Activated T-cell treated with anti-CD3 and anti-CD28 coated beads for 48 hours (primary cell): ENCODE measurements at places on chromosomes 11 and 22.

GRCh38 chr11:17828311-17828751, 93.8 kb downstream of the KCNC1 start:
- DNase-seq, result no peak

- no peak for DNase-seq
Measured at GRCh38 chr22:20029550-20030225, 8.8 kb downstream of the TANGO2 start.

DNA sequence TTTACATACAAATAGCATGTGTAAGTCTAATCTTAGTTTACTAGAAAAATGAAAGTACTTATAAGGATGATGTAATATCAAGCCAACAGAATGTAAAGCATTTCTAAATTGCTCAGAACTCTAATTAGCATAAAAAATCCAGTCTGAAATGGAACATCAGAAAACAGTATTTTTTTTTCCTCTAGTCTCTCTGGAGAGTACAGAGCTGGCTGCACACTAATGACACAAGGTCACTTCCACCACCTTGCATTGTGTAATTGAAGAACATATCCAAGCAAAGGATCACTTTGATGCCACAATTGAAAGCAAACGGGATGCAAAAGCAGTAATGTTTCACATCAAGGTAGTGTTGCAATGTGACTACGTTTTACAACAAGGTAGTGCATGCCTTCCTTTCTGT, 548.0 kb upstream of the LUZP2 start:
- no peak for DNase-seq

DNA sequence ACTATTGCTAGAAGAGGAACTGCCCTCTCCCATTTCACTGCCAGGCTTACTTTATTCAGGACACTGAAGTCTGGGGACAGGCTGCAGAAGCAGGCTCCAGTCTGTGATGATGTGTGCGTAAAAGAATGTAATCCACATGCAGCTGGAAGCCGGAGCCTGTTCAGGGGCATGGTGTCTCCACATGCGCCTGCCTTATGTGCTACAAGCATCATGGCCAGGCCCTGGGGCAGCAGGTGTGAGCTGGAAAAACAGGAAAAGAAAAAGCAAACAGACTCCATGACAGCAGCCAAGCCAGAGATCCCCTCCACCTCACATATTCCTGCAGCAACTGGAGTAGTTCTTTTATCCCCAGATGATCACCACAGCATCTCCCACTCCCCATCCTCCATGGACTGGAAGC, 33.4 kb downstream of the ARFGAP2 start:
- no peak for DNase-seq

GRCh38 chr11:1271002-1271401, 38.4 kb downstream of the TOLLIP start:
- no peak for DNase-seq

DNA sequence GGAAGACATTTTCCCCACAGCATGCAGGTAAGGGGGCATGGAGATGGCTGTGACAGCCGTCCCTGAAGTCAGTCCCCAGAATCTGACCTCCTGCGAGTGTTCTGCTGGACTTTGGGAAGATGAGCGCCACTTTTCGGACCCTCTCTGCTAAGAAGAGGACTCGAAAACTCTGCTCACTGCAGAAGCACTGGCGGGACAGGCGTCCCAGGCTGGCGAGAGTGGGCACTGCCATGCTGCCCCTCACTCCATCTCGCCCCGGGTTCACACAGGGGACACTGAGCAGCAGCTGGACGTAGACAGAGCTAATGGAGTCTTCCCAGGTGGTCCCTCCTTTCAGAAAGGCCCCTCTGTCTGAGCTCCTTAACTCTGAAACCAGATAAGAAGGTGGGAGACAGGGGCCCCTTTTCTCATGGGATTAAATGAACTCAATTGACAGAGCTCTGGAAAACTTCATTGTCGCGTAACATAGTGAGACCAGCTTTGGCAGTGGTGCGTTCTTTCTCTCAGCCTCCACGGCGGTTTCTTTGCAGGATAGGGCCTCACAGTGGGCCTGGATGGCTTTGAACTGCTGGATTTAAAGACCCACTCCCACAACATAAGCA, 4.8 kb downstream of the ADAMTS8 start:
- DNase-seq, result no peak

- DNase-seq, result peak; percentile 71
Measured at GRCh38 chr11:67614730-67615714, 8.3 kb downstream of the NDUFV1 start.

GRCh38 chr22:24011735-24012068, 598 bp downstream of the CABIN1 start:
- DNase-seq, result no peak

DNA sequence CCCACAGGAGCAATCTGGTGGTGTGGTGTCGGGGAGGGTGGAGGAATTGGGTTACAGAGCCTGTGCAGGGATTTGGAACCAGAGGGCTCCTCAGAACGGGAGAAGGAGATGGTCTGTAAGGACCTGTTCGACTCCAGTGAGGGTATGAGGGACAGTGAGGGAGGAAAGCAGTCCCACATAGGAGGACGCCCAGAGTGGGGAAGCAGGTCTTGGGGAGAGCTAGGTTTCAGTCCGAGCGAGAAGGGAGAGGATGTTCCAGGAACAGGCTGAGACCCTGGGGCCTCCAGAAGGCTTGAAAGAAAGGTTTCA, 32.0 kb upstream of the GNAZ start:
- no peak for DNase-seq

- DNase-seq, result no peak
Measured at GRCh38 chr11:69388661-69389060, 92.8 kb upstream of the LINC01488 start.

GRCh38 chr22:28999510-28999909, 62.1 kb downstream of the C22orf31 start:
- no peak for DNase-seq

GRCh38 chr22:49850021-49850911, 3.4 kb upstream of the ZBED4 start:
- DNase-seq, result no peak

DNA sequence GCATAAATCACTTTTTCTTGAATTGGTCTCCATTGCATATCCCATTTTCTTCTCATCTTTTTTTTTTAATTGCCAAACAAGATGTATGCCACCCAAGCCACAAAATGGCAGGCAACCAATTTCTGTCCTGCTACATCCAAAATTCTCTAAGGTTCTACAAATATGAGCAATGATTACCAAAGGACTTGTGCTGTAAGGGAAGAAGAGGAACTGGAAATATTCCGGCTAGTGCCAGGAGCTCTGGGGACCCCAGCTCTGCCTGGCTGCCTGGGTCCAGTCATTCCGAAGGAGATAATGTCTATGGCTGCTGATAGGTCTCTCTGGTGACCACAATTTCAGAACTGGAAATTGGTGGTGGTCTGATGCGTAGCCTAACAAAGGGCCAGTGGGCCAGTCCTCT, 17.1 kb upstream of the SNX32 start:
- no peak for DNase-seq

- no peak for DNase-seq
Measured at GRCh38 chr22:37557321-37558001, 2.8 kb upstream of the CDC42EP1 start.

GRCh38 chr11:68472778-68473177, 12.2 kb downstream of the PPP6R3 start:
- no peak for DNase-seq

- no peak for DNase-seq
Measured at GRCh38 chr11:27795955-27796861, 96.0 kb upstream of the BDNF start.

GRCh38 chr11:64415286-64415685, 56.3 kb downstream of the RPS6KA4 start:
- DNase-seq, result no peak

GRCh38 chr11:126830216-126830806, 170.3 kb downstream of the KIRREL3 start:
- no peak for DNase-seq

DNA sequence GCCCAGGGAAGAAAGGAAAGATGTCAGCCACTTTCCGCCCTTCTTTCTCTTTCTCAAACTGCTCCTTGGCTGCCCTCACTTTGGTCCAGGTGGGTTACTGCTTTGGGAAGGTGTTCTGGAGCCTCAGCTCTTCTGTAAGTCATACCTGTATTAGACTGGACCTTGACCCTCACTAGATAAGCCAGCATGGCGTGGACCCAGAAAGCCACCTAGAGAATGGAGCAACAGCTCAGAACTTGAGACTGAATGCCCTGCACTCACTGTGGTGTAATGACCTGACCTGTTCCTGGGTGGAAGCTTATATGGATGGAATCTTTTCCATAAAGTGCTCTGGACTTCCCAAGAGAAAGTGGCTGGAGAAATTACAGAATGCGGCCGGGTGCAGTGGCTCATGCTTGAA, 15.6 kb downstream of the ACP2 start:
- no peak for DNase-seq

DNA sequence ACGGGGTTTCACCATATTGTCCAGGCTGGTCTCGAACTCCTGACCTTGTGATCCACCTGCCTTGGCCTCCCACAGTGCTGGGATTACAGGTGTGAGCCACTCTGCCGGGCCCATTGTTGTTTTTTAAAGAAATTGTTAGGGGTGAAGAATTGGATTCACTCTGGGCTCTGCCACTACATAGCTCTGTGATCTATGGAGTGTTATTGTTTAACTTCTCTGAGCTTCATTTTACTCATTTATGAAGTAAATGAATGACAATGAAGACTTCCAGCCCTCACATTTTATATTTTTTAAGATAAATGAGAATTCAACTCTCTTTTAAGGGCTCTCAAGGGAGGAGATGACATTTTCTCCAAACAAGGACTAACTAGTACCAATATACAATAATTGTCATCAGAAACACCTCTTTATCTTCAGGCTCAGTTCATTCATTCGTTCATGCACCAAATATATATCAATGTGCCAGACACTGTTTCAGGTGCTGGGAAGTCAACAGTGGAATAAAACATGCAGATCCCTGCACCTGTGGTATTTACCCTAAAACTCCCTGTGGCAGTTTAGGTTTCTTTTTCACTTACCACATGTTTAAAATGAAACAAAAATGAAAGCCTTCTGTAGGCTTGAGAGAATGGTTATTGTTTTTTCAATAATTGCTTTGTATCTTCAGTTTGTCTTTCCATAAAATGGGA, 23.5 kb upstream of the GRAMD1B start:
- no peak for DNase-seq

DNA sequence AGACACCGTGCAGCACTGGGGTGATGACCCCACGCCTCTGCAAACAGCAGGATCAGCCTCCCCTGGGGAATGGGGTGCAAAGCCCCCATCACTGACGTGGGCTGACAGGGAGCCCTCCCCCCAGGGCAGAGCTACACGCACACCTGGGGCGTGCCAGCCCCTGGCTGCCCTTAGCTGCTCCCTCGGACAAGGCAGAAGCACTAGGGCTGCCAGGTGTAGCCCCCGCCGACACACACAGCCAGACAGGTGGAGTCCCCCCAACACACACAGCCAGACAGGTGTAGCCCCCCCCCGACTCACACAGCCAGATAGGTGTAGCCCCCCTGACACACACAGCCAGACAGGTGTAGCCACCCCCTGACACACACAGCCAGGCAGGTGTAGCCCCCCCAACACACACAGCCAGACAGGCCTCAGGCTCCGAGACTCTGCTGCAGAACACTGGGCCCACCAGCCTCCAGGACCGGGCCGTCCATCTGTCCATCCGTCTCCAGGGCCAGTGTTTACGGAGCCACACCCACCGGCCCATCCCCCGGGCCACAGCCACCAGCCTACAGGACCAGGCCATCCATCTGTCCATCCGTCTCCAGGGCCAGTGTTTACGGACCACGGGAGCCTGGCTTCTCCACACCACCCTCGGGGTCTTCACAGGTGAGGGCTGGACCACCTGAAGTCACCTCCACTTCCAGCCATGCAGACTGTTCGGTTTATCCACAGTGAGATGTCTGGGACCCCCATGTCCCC, 3.5 kb downstream of the ANO9 start:
- DNase-seq, result no peak

DNA sequence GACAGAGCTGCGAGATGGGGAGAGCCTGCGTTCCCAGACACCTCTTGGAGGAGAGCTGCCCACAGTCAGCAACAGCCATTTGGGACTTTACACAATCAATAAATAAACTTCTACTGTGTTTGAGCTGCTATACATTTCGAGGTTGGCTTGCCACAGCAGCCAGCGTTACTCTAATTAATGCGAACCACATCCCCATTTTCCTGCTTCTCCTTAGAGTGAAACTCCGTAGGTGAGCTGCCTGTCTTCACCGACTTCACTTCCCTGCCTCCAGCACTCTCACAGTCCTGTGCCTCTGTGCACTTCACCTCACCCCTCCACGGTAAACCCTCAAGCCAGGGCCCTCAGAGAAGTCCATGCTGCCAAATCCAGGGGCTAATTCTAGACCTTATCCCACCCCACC, 5.9 kb upstream of the SLC22A12 start:
- DNase-seq, result no peak

DNA sequence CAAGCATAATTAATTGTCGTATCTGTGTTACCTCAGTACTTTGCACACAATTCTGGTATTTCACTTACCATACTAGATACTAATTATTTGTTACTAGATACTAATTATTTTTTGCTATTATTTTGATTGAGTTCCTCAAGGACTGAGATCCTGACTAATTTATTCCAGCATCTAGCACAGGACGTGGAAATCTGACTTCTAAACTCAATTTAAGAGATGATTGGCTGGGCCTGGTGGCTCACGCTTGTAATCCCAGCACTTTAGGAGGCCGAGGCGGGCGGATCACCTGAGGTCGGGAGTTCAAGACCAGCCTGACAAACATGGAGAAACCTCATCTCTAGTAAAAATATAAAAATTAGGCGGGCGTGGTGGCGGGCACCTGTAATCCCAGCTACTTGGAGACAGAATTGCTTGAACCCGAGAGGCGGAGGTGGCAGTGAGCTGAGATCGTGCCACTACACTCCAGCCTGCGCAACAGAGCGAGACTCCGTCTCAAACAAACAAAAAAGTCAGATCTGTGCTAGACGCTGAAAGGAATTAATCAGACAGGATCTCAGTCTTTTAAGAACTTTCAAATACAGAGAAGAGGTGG, 527 bp upstream of the MRPL48 start:
- no peak for DNase-seq

DNA sequence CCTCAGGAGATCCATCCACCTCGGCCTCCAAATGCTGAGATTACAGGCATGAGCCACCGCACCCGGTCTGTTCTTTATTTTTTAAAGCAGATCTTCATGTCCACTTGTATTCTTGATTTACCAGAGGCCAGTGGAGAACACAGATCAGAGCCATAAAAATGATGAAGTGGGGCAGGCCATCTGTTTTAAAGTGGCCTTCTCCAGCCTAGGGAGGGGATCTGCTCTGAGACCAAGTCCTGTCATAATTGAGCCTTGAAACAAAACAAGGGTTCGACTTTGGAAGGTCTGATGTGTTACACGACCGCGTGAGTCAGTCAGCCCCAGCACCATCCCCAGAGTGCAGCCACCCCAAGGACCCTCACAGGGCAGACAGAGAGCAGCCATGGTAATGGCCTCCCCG, 27.5 kb downstream of the ABCC8 start:
- DNase-seq, result no peak
